ENCODE measurements at places on chromosomes 13 and 19.
A peak's percentile ranks its signal among the peaks of the same experiment; 100 is the strongest.

- DNase-seq, result peak; percentile 70
Measured at GRCh38 chr19:16247353-16248182, 49.9 kb downstream of the AP1M1 start.

DNA sequence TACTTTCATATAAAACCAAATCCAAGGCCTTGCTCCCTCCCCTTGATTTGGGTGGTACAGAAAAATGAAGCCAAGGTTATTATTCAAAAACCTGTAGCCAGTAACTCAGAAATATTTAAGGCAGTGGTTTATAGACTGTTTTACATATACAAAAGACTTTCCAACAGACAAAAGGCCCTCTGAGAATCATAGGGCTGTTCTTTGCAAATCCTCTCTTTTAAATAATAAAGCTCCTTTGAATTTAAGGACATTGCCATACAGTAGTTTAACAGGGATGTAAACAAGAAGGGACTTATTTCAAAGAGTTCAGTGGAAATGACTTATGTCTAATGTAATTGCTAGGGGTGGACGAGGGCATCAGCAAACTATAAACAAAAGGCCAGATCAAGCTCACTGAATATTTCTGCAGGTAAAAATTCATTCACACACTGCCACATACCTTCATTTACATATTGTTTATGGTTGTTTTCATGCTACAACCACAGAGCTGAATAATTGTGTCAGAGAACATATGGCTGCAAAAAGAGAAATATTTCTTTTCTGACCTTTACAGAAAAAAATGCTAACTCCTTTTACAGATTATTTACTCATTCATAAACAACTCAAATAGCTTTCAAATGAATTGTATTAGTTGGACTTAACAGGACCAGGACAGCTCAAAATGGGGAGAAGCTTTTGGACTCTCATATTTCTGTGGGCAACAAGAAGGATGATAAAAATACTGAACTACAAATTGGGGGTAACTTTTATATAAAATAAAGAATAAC is 665.6 kb downstream of the SLITRK1 start:
- no peak for DNase-seq

DNA sequence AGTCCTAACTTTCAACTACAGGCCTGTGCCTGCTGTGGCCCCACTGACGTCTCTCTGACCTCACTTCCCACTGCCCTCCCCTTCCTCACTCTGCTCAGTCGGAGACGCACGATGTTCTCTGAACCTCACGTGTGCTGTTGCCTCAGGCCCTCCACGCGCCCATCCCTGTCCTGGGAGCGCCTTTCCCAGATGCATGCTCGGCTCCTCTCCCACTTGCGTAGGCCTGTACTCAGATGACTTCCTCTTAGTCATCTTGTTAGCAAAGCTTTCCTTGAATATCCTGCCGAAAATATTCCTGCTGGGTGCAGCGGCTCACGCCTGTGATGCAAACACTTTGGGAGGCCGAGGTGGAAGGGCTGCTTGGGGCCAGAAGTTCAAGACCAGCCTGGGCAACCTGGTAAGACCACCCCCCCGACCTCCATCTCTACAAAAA is 9.3 kb upstream of the SYT5 start:
- peak; percentile 99 for DNase-seq

GRCh38 chr19:33248954-33249613 is 23.4 kb upstream of the SLC7A10 start:
- DNase-seq, result peak; percentile 46

DNA sequence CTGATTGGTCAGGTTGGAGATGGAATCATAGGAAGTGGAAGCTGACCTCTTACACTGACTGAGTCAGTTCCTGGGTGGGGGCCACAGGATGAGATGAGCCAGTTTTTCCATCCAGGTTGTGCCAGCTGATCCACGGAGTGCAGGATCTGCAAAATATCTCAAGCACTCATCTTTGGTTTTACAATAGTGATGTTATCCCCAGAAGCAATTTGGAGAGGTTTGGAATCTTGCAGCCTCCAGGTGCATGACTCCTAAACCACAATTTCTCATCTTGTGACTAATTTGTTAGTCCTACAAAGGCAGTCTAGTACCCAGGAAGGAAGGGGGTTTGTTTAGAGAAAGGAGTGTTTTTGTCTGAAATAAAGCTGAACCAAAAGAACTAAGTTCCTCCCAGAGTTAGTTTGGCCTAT is 212.8 kb downstream of the SLITRK6 start:
- peak; percentile 82 for DNase-seq

- DNase-seq, result peak; percentile 17
Measured at GRCh38 chr19:32318884-32319520, 26.4 kb upstream of the ZNF507 start.

GRCh38 chr13:59532405-59532804 is 631.3 kb downstream of the DIAPH3 start:
- DNase-seq, result no peak

DNA sequence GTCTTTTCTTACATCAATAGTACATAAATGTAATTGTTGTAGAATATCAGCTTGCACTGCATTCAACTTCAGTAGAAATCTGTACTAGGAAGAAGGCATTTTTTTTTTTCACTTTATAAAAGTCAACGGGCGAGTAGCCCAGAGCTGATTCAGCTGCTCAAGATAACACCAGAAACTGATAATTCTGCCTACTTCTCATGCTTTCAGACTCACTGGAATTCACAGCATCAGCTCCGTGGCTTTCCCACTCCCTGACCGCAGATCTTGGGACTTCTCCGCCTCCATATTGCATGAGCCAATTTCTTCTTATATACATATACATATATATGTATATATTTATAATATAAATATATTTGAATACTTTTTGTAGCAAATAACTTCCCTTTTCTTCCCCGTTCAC is 263.1 kb upstream of the RXFP2 start:
- peak; percentile 20 for DNase-seq

DNA sequence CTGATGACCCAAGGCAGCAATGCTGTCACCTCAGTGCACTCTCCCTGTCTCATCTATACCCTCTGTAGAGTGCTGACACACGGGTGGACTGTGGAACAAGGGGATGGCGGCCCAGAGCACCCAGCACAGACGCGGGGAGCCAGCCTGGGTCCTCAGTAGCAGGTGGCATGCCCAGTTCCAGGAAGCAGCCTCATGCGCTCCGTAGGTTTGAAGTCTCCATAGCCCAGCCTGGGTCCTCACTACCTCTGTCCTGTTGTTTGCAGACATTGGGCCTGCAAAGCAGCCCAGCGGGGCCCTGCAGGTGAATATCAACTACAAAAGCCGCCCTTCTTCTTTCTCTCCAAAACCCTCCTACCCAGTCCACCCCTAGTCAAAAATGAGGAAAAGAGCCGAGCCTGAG is 5.0 kb upstream of the SLC7A9 start:
- DNase-seq, result no peak

DNA sequence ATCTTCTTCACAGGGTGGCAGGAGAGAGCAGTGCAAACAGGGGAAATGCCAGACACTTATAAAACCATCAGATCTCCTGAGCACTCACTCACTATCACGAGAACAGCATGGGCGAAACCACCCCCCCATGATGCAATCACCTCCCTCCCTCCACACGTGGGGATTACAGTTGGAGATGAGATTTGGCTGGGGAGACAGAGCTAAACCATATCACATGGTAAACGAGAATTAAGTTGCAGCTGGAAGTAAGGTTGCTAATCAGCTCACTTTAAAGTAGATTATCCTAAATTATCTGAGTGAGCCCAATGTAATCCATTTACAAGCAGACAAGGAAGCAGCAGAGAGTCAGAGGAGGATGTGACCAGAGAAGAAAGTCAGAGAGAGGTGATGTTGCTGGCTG is 102.2 kb upstream of the IPO5 start:
- DNase-seq, result peak; percentile 3

DNA sequence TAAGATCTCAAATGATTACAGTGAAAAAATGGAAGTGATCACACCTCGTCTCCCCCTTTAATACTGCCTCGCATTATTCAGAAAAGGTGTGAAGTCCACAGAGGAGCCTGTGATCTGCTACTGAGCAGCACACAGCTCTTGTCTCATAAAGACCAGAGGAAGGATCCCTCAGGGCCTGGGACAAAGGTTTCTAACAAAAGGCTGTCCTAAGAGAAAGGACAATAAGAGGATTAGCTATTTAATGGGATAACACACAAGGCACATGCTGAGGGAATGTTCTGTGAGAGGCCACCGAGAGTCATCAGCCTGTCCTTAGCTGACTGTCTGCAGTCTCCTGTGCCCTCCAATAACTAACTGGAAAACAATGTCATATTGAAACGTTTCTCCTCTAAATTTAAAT is 26.7 kb downstream of the EBPL start:
- DNase-seq, result no peak

DNA sequence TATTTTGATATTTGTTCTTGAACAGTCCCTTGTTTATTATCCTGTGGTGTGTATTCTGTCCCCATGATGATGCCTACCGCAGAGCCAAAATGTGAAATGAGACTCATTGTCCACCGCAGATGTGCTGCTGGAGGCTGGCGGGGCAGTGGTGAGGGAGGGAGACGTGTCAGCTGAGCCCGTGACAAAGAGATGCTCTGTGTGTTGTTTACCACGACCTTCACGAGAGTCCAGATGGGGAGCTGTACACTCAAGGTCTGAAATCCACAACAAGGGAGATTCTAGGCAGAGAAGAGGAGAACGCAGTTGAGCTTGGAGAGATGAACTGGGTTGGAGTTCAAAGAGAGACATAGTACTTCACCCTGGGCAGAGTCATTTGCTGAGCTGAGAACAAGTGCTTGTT is 20.8 kb upstream of the AMER2 start:
- DNase-seq, result no peak

DNA sequence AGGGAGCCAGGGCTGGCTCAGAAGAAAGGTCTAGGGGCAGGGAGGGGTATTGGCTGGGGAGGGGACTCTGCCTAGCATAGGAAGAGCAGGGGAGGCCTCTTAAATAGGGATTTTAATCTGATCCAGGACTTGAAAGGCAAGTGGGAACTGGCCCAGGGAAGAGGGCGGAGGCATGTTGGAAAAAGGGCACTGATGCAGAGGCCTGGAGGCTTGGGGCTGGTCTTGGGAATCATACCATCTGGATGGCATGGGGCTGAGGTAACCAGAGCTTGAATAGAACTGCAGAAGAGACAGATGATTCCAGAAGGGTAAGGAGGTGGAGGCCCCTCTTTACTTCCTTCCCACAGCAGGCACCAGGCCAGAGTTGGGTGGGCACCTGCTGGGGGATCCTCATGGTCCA is 29.1 kb downstream of the CERS4 start:
- no peak for DNase-seq

- DNase-seq, result peak; percentile 4
Measured at GRCh38 chr13:93847162-93847561, 620.6 kb downstream of the GPC6 start.

- no peak for DNase-seq
Measured at GRCh38 chr19:3477951-3478350, 2.4 kb downstream of the SMIM24 start.

DNA sequence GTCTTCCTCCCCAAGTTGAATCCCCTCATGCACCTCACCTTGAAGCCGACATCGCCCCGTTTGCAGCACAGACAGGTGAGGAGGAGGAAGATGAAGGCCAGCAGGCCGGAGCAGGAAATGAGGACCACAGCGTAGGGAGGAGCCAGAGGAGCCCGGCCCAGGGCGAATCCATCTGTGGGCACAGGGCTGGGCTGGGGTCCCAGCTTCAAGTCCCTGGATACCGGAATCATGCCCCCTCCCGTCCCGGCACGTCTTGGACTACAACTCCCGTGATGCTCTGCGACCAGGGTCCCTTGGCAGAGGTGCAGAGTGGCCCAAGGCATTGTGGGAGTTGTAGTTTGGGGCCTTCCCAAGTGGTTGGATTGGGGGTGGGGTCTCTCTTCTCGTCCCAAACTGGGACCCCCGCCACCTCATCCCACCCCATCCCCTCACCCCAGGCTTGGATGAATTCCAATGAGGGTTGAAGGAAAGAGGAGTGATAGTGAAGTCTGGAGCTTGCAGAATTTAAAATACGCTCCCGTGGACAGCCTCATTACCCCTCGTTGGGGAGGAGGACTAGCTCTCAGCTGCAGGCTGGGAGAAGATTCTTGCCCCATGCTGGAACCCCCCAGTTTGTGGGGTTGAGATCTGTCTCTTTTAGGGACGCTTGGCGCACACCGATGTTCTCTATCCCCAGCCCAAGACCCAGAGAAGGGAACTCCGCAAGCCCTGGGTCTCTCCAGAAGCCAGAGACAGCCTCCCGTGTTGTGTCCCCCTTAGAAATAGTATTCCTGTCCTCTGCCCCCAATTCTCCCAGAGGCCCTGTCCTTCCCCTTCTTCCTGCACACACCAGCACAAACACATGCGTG is 990 bp downstream of the LMTK3 start:
- DNase-seq, result peak; percentile 62

DNA sequence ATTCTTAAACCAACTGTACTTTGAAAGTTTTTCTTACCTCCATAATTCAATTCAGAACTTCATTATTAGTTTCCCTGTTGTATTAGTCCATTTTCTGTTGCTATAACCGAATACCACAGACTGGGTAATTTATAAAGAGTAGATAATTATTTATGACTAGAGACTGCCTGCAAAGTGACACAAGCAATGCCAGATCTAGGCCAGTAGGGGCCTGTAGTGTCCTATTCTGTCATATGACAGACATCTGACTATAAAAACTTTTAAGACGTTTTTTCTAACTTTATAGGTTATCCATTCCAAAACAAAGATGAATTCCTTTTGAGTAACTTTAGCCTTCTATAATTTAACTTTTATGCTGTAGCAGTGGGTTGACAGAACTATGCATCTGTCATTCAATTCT is 2783.8 kb downstream of the PCDH9 start:
- no peak for DNase-seq

- no peak for DNase-seq
Measured at GRCh38 chr13:64305246-64305645, 2889.6 kb upstream of the PCDH20 start.

- no peak for DNase-seq
Measured at GRCh38 chr13:45817833-45818232, 33.7 kb downstream of the SIAH3 start.

DNA sequence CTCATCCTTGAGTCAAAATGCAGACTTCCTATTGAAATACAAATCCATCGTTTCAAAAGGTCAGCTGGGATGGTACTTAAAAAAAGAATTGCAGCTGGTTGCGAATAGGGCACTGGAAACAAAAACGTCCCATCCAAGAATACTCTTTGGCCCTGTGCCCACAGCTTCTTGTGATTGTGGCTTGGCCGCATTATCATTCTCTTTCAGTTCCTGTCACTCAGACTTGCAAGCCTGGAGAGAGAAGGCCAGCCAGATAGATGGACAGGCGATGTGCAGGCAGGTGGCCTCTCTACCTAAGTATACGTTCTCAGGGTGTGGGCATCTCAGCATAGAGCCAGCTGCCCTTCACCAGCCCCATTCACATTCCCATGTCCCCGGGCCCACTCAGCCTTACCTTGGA is 208.5 kb upstream of the ZNF536 start:
- DNase-seq, result peak; percentile 18

- peak; percentile 17 for DNase-seq
Measured at GRCh38 chr13:50682966-50683365, 160.5 kb downstream of the DLEU7 start.

DNA sequence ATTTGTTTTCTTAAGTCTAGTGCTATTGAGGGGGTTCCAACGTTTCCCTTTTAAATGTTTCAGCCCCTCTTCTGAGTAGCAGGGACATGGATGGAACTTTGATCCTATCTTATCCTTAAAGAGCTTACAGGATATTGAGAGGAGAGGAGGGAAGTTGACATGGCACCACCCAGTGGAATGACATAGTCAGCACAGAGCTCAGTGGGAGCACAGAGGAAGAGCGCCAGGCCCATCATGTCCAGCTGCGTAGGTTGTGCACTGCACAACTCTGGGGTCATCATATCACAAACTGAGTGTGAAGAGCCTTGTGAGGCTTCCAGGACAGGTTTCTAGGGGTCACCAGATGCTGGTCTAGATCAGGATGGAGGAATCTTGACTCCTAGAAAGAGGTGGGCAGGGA is 4.6 kb upstream of the CDC42EP5 start:
- no peak for DNase-seq

Data from RPMI7951 (cell line).